Tibial artery (tissue), 4 donors: ENCODE measurements at places on chromosomes 2 and 18.

- no peak for DNase-seq
- H3K36me3 ChIP-seq = no peaks in the 10 kb centered on the region
- peaks cover 15% of the 10 kb centered on the region for H3K4me1 ChIP-seq
- H3K4me3 ChIP-seq = no peak overlapping the region
These were observed 6.7 kb upstream of the SALL3 start for GRCh38 chr18:78972930-78973331.

DNA sequence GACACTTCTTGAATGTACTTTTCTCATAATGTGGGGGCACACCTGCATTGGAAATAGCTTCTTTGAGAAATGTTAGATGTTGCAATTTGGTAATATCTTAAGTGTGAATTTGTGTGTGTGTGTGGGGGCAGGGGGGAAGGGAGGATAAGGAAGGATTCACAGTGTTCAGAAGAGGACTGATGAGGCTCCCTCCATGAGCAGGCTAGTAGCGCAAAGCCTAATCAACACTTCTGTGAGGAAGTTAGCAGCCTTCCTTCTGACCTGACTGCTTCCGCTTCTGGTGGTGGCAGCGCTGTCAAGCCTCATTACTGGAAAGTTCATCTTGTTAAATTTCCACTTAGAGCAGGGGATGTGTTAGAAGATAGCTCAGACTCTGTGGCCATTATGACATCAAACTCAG, 295.4 kb upstream of the SPRED2 start:
- no peaks in the 10 kb centered on the region for H3K27me3 ChIP-seq
- H3K4me1 ChIP-seq = no peaks in the 10 kb centered on the region
- H3K36me3 ChIP-seq = no peaks in the 10 kb centered on the region
- no peak overlapping the region for H3K27ac ChIP-seq
- H3K4me3 ChIP-seq = no peak overlapping the region
- DNase-seq = no peak

GRCh38 chr2:38581193-38582147, 21.3 kb downstream of the HNRNPLL start:
- H3K4me1 ChIP-seq = no peaks in the 10 kb centered on the region
- H3K27me3 ChIP-seq = no peaks in the 10 kb centered on the region
- DNase-seq = no peak
- H3K27ac ChIP-seq = no peak overlapping the region

DNA sequence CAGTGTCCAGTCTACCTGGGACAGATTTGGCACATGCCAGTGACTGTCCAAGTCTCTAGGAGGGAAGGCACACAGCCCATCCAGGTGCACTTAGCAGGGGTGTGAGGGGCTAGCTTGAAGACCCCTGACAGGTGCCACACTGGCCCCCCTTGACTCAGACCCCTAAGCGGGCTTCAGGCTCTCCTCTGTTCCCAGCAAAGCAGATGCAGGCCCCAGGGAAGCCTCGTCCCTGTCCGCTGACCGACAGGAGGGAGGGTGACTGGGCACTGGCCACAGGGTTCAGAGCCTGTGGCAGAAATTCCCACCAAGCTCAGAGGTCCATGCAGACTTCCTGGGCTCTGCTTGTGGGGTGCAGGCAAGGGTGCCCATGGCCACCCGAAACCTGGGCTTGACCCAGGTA, 239.8 kb upstream of the MYT1L start:
- peaks cover 14% of the 10 kb centered on the region for H3K27me3 ChIP-seq
- H3K36me3 ChIP-seq = no peaks in the 10 kb centered on the region
- no peak overlapping the region for H3K27ac ChIP-seq
- no peaks in the 10 kb centered on the region for H3K4me1 ChIP-seq

- no peak overlapping the region for H3K27ac ChIP-seq
- H3K4me3 ChIP-seq = no peak overlapping the region
- no peaks in the 10 kb centered on the region for H3K4me1 ChIP-seq
- H3K36me3 ChIP-seq = no peaks in the 10 kb centered on the region
- DNase-seq = no peak
- no peaks in the 10 kb centered on the region for H3K27me3 ChIP-seq
These were observed 25.5 kb upstream of the ALMS1 start for GRCh38 chr2:73359915-73360697.
